WTC11 (cell line): ENCODE measurements at places on chromosomes 1 and 21.

DNA sequence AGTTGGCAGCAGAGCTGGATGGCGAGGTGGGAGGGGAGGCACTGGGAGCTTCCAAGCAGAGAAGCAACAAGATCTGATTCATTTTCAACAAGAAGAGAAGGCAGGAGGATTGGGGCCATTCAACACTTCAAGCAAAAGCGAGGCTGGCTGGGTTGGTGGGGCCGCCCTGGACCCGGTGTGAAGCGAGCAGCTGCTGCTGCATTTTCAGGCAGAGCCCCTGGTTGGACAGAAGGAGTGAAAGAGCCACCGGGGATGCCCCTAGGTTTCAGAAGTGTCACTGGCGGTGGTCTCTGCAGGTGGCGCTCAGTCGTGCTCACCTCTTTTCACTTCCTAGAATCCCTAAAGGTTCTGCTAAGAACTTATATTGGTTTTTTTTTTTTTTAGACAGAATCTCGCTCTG, 18.0 kb downstream of the SLC2A7 start:
- no peak for DNase-seq
- no peak overlapping the region for H3K4me3 ChIP-seq
- H3K27me3 ChIP-seq: no peaks in the 10 kb centered on the region; the same call in 1 of the 2 replicates
- H3K27ac ChIP-seq: peak overlapping the region; percentile 21; the same call in 1 of the 2 replicates
- peaks cover 4% of the 10 kb centered on the region for H3K4me1 ChIP-seq

GRCh38 chr1:113391649-113392271, 1.4 kb downstream of the MAGI3 start:
- DNase-seq: no peak
- H3K27ac ChIP-seq: no peak overlapping the region
- peak overlapping the region; percentile 69 for H3K4me3 ChIP-seq
- H3K27me3 ChIP-seq: peaks cover 13% of the 10 kb centered on the region

GRCh38 chr1:183694755-183695154, 41.6 kb upstream of the APOBEC4 start:
- no peak overlapping the region for H3K4me3 ChIP-seq
- H3K36me3 ChIP-seq: no peaks in the 10 kb centered on the region
- H3K27me3 ChIP-seq: no peaks in the 10 kb centered on the region
- H3K27ac ChIP-seq: no peak overlapping the region
- no peak for DNase-seq
- H3K4me1 ChIP-seq: no peaks in the 10 kb centered on the region

DNA sequence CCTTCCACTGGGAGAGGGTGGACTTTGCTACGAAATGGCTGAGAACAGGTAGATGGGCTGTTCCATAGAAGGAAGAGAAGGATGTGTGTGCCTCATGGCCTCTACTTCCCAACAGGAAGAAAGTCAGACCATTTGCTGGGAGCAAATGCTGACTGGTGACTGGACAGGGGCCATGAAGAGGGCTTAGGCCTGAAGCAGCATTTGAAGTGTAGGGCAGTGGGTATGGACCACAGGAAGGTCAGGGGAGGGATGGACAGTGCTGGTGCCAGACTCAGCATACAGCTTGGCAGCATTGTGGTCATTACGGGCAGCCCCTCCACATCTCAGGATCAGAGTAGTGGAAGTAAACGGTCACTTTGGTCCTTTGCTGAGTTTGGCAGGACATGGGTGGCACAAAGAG, 275.7 kb downstream of the MATN1 start:
- no peak overlapping the region for H3K27ac ChIP-seq
- H3K4me3 ChIP-seq: no peak overlapping the region
- H3K36me3 ChIP-seq: 0 out of 2 replicates have a peak, but pooled peaks cover 5% of the 10 kb centered on the region
- 0 out of 2 replicates have a peak, but pooled peaks cover 5% of the 10 kb centered on the region for H3K4me1 ChIP-seq

DNA sequence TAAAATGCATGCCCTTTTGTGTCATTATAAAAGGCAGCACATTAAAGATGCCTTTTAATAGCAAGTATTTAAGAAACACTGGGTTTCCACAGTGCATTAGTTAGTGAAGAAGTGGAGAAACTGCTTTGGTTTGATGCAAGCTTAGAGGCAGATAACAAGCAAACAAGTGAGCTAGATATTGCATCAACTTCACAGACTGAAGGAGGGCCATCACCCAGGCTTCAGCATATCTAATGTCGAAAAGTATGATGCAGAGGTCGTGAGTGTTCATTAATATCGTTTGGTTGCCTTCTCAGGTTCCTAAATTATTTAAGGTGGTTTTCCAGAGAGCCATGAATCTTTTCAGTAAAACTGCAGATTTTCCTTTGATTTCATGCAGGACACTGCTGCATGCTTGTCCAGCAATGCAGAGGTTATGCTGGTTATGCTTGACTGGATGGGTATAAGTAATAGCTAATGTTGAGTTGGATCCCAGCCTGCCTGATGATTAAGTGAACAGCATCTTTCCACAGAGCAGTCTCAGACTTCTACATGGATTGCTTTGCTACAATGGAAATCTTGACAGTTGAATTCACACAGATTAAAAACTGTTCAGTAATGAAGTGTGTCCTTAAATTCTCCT, 69.7 kb upstream of the IPO9 start:
- no peak overlapping the region for H3K4me3 ChIP-seq
- no peaks in the 10 kb centered on the region for H3K27me3 ChIP-seq
- no peaks in the 10 kb centered on the region for H3K36me3 ChIP-seq
- DNase-seq: no peak

GRCh38 chr1:210099921-210100320, 132.7 kb upstream of the SERTAD4 start:
- DNase-seq: no peak
- H3K4me3 ChIP-seq: no peak overlapping the region
- no peaks in the 10 kb centered on the region for H3K4me1 ChIP-seq

DNA sequence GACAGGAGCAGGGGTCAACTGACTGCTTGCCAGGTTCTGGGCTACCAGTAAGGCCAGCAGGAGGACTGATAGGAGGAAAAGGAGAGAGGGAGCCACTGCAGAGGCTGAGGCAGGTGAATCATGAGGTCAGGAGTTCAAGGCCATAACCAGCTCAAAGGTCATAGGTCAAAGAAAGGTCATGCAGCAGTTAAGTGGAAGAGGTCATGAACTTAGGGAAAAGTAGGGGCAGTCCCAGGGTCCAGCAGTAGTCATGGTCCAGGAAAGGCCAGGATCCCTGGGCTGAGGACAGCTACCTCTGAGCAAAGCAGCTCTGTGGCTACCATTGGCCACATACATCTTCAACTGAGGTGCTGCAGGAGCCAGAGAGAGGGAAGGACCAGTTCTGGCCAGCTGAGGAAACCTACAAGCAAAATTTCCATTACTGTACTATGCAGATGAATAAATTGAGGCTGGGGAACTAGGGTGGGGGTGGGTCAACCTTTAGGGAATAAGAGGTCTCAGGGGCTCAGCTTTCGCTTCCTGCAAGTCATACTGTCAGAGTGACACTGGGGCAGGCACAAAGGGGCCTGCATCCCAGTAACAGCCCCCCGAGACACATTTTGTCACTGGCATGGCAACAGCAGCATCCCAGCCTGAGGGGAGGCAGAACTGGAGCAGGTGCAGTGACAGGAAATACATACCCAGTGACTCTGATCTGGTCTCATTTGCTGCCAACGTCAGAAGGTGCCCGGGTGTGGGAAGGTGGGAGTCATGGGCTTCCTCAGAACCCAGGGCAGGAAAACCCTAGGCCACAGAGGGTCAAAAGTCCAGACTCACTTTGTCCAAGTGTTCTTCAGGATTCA, 5.2 kb upstream of the INPP5B start:
- H3K27me3 ChIP-seq: no peaks in the 10 kb centered on the region
- no peaks in the 10 kb centered on the region for H3K36me3 ChIP-seq
- no peak overlapping the region for H3K4me3 ChIP-seq

- H3K4me1 ChIP-seq: peaks cover 28% of the 10 kb centered on the region
- no peak overlapping the region for H3K4me3 ChIP-seq
- DNase-seq: no peak
- H3K27me3 ChIP-seq: peaks cover 4% of the 10 kb centered on the region
Observed at GRCh38 chr1:19975423-19976193, 3.8 kb downstream of the PLA2G2A start.

DNA sequence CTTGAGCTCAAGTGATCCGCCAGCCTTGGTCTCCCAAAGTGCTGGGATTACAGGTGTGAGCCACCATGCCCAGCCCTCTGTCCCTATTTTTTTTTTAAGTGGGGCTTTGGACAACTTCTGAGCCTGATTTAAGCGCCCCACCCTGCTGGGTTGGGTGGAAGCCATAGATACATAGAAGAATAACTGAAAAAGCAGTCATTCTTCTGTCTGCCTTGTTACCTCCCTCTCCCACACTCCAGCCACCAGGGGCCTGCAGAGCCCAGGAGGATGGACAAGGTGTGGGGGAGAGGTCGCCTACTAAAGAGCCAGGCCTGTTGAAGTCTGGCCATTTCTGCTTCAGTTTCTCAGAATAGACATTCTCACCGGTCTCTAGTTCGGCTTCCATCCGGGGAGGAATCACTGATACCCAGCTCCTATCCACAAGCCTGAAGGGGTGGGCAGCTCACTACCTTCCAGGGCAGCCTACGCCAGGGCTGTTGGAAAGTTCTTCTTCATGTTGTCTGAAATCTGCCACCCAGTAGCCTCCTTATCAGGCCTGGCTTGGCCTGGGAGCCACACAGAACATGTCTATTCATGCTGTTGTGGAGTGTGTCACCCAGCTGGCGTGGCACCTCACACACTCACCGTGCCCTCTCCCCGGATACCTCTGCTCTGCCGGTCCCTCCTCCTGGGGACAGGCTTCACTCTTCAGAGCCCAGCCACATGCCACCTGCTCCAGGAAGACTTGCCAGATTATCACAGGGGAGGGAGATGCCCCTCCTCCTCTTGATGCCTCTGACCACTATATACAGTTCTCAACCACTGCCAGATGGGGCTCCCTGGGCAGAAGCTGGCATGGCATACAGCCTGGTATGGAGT, 27.7 kb downstream of the KNCN start:
- no peak overlapping the region for H3K27ac ChIP-seq
- DNase-seq: no peak
- no peaks in the 10 kb centered on the region for H3K36me3 ChIP-seq
- H3K4me3 ChIP-seq: no peak overlapping the region
- H3K27me3 ChIP-seq: peaks cover 68% of the 10 kb centered on the region

DNA sequence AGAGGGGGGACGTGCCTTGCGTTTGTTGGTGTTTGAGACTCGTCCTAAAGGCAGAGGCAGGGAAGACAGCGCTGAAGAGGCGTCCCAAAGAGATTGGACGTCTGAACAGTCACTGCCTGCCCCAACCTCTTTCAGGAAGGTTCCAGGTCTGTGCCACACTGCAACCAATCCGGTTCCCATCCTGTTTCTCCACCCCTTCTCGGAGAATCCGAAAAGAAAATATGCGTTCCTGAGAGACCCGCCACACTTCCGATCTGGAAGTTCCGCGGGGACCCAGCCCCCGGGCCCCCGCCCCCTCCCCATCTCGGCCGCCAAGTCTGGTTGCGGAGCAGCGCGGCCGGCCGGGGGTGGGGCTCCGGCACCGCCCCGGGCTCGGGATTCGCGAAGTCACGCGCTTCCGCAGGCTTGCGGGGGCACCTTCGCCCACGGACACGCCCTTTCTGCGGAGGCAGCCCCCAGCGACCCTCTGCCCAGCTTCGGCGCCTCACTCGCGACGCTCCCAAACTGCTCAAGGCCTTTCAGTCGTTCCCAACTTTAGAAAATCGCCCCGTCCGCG, 124.5 kb upstream of the DPYD start:
- peak overlapping the region; percentile 75 for H3K4me3 ChIP-seq
- peaks cover 80% of the 10 kb centered on the region for H3K27me3 ChIP-seq
- no peaks in the 10 kb centered on the region for H3K36me3 ChIP-seq
- no peak overlapping the region for H3K27ac ChIP-seq
- peaks cover 33% of the 10 kb centered on the region for H3K4me1 ChIP-seq

DNA sequence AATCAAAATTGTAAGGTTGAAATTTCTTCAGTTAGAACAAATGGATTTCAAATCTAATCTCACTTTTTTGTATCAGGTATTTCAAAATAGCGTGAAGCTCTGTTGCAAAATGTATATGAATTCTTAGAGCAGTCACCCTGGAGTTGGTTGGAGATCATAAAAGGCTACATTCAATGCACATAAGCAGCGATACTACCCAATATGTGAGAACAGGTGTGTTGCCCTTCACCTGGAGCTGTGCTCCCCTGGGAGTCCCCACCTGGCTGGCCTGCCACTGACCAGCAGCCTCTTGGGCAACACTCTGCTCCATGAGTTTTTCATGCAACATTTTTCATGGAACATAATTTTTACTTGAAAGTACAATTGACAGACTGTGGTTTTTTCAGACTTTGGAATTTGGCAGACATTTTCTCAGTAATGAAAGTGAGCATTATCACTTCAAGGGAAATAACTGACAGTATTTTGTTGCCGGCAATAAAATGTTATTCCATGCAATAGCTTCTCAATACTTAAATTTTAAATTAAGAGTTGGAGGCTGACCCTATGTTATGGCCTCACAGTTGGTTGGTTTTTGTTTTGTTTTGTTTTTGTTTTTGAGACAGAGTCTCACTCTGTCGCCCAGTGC, 95.1 kb downstream of the ST3GAL3 start:
- no peaks in the 10 kb centered on the region; the same call in 1 of the 2 replicates for H3K27me3 ChIP-seq
- H3K27ac ChIP-seq: no peak overlapping the region
- H3K4me3 ChIP-seq: no peak overlapping the region
- H3K36me3 ChIP-seq: no peaks in the 10 kb centered on the region
- no peaks in the 10 kb centered on the region for H3K4me1 ChIP-seq
- no peak for DNase-seq

GRCh38 chr1:97905141-97905940, 15.5 kb downstream of the DPYD start:
- H3K4me3 ChIP-seq: no peak overlapping the region

GRCh38 chr21:31753949-31754707, 22.2 kb upstream of the SCAF4 start:
- peak overlapping the region; percentile 66 for H3K27ac ChIP-seq
- no peaks in the 10 kb centered on the region for H3K36me3 ChIP-seq
- no peak overlapping the region for H3K4me3 ChIP-seq
- H3K4me1 ChIP-seq: peaks cover 17% of the 10 kb centered on the region
- no peaks in the 10 kb centered on the region for H3K27me3 ChIP-seq

DNA sequence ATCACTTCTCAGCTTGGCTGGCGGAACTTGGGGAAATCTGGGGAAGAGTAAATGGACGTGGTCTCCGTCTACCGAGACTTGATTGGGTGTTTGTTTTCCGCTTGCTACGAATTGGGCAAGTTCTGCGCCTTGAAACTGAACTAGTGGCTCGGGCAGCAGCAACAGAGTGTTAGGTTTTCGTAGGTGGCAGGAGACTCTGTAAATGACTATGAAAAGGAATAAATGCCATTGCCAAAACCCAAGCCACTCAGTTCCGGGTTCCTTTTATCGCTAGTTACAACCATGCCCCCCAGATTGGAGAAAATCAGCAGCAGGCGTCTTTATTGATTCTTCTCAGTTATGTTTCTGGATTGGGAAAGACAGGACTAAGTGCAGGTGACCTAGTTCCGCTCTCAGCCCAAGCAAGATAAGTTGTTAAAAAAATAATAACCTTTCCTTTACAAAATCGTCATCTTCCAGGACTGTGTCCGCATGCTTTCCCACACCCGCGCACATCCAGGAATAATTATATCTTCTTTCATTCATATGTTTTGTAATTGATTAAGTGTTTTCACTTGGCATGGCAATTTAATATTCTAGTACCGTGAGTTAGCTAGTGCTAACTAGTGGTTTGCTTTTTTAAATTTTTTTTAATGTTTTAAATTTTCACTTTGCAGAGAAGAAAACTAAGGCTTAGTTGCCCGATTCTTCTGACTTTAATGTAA, 3.4 kb downstream of the LHX9 start:
- H3K4me1 ChIP-seq: peaks cover 73% of the 10 kb centered on the region
- no peaks in the 10 kb centered on the region; the same call in 1 of the 2 replicates for H3K36me3 ChIP-seq
- DNase-seq: no peak
- H3K4me3 ChIP-seq: peak overlapping the region; percentile 82

GRCh38 chr1:53237638-53238037, 680 bp downstream of the MAGOH start:
- DNase-seq: no peak
- H3K4me3 ChIP-seq: peak overlapping the region; percentile 96
- peaks cover 7% of the 10 kb centered on the region for H3K27me3 ChIP-seq
- peak overlapping the region; percentile 96 for H3K27ac ChIP-seq
- peaks cover 12% of the 10 kb centered on the region for H3K4me1 ChIP-seq
- peaks cover 26% of the 10 kb centered on the region for H3K36me3 ChIP-seq
